ENCODE measurements at places on chromosomes 6 and 20.
A peak's percentile ranks its signal among the peaks of the same experiment; 100 is the strongest.

GRCh38 chr20:41174782-41175181 lies 37.4 kb downstream of the PLCG1 start:
- no peak for DNase-seq

DNA sequence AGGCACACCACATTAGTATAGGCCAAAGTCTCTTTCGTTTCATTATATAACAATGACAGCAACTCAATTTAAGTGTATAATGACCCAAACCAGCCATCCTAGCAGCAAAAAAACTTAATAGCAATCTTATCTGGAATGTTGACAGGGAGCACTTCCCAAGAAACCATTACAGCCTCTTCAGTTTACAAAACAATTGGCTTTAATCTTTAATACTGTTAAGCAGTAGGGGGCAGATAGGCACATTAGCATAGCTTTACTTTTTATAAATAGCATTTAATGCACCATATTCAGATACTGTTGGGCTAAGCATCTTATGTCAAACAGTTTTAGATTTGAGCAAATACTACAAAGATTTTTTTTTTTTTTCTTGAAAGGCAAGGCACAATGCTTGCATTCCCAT lies 193.3 kb upstream of the MAP3K7 start:
- no peak for DNase-seq

GRCh38 chr20:49306903-49307620 lies 29.2 kb upstream of the ZNFX1 start:
- DNase-seq = no peak

DNA sequence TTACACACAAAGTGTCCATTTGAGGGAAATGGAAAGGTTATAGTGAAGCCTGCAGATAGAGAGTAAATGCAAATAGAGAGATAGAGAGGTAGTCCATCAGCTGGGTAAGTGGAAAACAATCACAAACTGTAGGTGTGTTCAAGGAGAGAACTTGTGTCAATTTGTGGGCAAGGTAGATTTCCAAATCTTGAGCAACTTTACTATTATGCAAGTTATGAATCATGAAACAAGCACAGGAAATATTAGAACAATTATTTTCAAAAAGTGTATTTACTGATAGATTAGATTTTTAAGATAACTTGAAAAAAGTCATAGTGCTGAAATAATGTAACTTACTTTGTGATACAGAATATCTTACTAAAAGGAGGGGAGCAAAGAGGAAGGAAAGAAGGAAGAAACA lies 792.9 kb downstream of the EYS start:
- DNase-seq = no peak

GRCh38 chr6:111534231-111534751 lies 51.3 kb upstream of the REV3L start:
- DNase-seq = no peak

DNA sequence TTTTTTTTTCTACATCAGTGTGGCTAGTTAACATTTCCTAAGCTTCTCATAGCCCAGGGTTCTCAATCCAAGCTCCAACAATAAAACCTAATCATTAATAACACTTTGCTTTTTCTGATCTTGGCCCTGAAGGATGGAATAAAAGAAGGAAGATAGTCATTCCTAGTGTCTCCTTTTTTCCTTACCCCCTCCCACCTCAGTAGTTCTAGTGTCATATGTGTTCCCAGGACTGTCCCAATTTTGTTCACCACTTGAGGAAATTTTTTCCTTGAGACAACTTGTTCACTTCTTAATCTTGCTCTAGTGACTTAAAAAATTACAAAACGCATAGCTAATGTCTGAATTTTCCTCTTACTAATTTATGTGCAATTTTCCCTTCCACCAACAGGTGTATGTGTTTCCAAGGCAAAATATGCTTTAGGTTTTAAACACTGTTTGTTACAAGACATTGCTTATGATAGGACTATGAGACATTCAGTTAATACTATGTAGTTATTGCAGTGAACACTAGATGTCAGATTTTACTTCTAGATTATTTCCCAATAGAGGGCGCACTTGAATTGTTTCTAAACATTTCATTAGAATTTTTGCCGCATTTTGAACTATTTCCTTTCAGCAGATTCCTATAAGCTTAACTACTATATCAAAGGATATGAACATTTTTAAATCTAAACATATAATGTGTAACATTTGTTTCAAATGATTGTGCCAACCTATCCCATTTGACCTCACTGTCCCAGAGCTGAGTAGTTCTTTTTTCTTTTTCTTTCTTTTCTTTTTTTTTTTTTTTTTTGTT lies 18.5 kb upstream of the C6orf141 start:
- DNase-seq = no peak

GRCh38 chr20:62703853-62704228 lies 4.8 kb upstream of the NTSR1 start:
- no peak for DNase-seq

- no peak for DNase-seq
These were observed 99.3 kb downstream of the PCSK2 start for GRCh38 chr20:17326096-17326495.

GRCh38 chr6:145067430-145067829 lies 667.9 kb downstream of the EPM2A start:
- no peak for DNase-seq

- DNase-seq = no peak
These were observed 98.1 kb upstream of the PTPN1 start for GRCh38 chr20:50412069-50412468.

- no peak for DNase-seq
These were observed 1184.4 kb upstream of the ADGRB3 start for GRCh38 chr6:67450641-67451040.

GRCh38 chr6:33856655-33857054 lies 52.9 kb upstream of the MLN start:
- DNase-seq = peak; percentile 45

- DNase-seq = no peak
These were observed 435.5 kb upstream of the PLCB4 start for GRCh38 chr20:8633366-8633765.

DNA sequence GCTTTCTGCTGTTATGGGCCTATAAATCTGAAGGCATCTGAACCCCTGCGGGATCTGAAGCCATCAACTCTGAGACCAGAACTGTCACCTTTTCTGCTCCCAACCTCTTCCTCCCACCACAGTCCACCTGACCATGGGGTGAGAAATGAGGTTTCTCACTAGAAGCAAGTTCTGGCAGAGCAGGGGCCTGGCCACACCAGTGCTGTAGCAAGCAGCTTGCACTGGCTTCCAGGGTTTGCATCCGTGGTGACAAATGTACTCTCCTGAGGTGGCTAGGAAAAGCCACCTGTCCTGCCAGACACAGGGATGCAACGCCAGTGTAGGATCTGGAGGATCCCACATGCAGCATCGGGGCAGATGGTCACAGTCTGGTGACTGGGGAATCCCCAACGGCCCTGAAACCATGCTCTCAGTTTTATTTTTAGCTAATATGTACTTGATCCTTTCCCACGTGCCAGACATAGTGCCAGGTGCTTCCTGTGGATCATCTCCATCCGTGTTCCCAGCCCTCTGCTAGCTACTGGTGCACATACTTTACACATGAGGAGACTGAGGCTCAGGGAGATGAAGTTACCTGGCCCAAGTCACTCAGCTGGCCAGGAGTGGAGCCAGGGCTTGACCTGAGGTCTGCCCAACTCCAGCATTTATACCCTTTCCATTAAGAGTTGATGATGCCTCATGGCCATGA lies 122.1 kb upstream of the SPACA1 start:
- peak; percentile 34 for DNase-seq

GRCh38 chr20:46182276-46183200 lies 64.4 kb downstream of the CD40 start:
- no peak for DNase-seq

GRCh38 chr20:62840244-62841197 lies 21.1 kb downstream of the TCFL5 start:
- no peak for DNase-seq

- no peak for DNase-seq
These were observed 535.2 kb upstream of the EPHA7 start for GRCh38 chr6:93954584-93954983.

GRCh38 chr6:139161169-139161568 lies 26.3 kb downstream of the HECA start:
- DNase-seq = peak; percentile 83

- no peak for DNase-seq
These were observed 76.8 kb downstream of the AKAP7 start for GRCh38 chr6:131212024-131212423.

DNA sequence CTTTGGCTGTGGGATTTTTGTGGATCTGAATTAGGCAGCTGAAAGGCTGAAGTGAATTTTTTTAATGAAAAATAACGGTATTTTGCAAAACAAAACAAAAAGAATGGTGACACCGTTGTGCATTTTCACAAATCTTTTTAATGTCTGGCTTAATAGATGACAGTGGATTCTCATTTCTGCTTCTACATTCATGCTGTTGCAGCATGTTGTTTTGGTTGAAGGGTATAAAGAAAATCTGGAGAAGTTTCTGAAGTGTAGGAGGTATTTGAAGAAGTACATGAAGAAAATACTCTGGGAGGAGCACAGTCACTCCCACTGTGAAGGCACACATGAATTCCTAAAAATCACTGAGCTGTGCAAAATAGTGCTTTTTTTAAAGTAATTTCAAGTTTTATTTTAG lies 3.1 kb upstream of the MAP3K5 start:
- no peak for DNase-seq
